Nephron progenitor cell (in vitro differentiated cells): ENCODE measurements at places on chromosomes 4 and X.

DNA sequence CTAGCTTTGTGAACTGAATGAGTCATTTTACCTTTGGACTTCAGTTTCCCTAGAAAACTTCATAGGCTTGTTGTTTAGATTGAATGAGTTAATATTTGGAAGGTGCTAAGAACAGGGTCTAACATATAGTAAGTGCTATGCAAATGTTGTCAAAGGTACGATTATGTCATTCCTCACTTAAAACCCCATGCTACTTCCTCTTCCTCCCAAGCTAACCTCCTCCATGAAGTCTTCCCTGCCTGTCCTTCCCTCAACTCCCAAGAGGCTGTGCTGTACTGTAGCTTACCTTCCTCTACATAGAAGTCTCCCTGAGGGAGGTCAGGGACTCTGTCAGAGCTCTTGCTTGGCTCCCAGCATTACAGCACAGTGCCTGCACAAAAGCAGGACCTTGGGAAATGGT lies 103.4 kb upstream of the PJA1 start:
- DNase-seq, result no peak

GRCh38 chr4:53196882-53197771 lies 168.7 kb downstream of the SCFD2 start:
- peak; percentile 13 for DNase-seq

- DNase-seq, result no peak
Measured at GRCh38 chr4:130689181-130689580, 1593.2 kb downstream of the C4orf33 start.

DNA sequence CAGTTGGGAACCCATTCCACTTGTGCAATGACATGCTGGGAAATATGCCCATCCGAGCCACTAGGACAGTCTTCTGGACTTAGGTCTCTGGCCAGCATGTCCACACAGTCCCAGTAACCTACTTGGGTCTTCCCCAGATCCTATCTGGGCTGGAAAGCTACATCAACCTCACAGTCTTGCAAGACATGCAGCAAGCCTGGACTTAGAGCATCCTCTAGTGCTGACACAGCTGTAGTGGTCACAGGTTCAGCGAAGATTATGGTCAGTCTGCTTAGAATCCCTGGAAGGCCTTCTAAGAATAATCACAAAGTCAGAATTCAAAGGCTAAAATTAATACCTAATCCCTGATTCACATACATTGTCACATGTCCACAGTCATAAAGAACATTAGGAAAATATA lies 842.7 kb downstream of the STPG2 start:
- no peak for DNase-seq

DNA sequence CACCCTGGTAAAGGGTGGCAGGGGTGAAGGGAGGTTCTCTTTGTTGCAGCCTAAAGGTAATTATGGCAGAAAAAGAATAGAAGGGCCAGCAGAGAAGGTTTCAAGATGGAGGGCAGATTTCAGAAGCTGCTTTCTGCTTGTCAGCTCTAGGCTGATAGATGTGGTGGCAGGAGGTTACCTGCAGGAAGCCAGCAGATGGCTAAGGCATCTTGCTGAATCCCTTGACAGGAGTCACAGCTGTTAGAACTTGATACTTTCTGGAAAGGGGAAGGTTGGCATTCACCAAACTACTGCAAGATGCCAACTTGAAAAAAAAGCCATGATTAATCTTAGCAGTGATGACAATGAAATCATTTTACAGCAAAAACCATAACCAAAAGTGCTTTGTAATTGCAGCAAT lies 69.5 kb upstream of the CBLL2 start:
- no peak for DNase-seq

GRCh38 chrX:78455901-78456300 lies 128.5 kb upstream of the CYSLTR1 start:
- DNase-seq, result no peak

- DNase-seq, result peak; percentile 71
Measured at GRCh38 chr4:108166441-108167315, 2.1 kb downstream of the LEF1 start.

GRCh38 chrX:55486736-55487135 lies 2.9 kb downstream of the USP51 start:
- no peak for DNase-seq

GRCh38 chr4:142064181-142064580 lies 427.8 kb downstream of the IL15 start:
- DNase-seq, result no peak
